ENCODE measurements at places on chromosomes 7 and 10. TPM values are rescaled to one million over a fixed set of nuclear protein-coding genes. Genes with fewer than 3 reads are reported as not detected.

Gene ITPRID1
- not detected for total RNA-seq

Gene CWF19L1
- 47.1 TPM for total RNA-seq

DNA sequence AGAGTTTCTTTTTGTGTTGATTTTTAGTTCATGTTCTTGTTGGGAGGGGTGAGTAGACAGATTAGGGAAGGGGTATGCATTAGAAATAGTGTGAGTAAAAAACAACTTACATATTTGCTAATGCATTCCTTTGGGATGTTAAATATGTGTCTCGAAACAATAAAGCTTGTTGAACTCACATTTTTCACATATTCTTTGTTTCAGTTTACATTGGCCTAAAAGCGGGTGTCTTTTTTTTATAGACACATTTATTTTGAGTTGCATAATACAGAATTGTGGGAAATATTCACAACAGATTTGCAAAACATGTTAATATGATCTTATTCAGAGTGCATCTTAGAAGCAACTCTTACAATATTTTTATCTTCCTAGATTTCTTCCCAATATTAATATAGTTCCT lies 337.5 kb upstream of the CNTNAP2 start:
- no peak for DNase-seq

DNA sequence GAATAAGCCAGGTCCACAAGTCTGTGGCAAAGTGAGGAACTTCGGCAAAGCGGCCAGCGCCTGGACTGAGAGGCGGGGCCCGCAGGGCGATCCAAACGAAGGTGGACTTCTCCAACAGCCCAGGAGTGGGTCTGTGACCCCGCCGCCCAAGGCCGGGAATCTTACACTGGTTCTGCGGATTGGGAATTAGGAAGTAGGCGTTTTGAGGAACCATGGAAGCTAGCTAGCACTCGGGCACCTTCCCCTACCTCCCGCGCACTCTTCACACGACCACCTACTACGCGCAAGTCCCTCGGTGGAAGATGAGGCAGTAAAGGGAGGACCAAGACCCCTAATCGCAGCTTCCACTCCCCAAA lies 570 bp upstream of the ARF5 start:
- no peak for DNase-seq
